RWPE1 (cell line): ENCODE measurements at places on chromosomes 11 and 22.
A peak's percentile ranks its signal among the peaks of the same experiment; 100 is the strongest.

- DNase-seq: no peak
These were observed 4.1 kb upstream of the MUC6 start for GRCh38 chr11:1040428-1041148.

GRCh38 chr11:15114501-15115475 lies at the start of gene INSC:
Gene INSC (plus strand): TSS chr11:15114923. CDS start chr11:15149175, 34,252 bp downstream.
- DNase-seq: no peak

DNA sequence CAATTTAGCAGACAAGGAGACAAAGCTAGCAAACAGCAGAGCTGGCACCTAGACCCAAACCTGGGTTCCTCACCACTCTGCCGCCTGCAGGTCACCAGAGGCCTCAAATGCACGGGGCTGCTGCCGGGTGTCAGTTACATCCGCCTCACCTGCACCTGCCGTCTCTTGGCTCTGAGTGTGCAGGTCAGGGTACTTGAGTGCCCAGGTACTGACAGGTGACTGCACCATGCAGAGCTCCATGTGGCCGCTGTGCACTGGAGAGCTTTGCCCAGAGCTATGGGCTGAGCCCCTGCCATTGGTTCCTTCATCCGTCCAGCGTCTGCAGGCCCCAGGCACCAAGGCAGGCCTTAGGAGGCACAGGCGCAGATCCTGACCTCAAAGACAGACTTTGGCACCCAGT lies 35.0 kb downstream of the PDGFB start:
- no peak for DNase-seq

GRCh38 chr11:66361502-66361941 lies 10.0 kb downstream of the SLC29A2 start:
- no peak for DNase-seq

- DNase-seq: no peak
These were observed 50.3 kb downstream of the MPPED2 start for GRCh38 chr11:30535818-30536217.

- DNase-seq: no peak
These were observed 755.0 kb downstream of the KCNA4 start for GRCh38 chr11:29261831-29262230.

GRCh38 chr22:19554834-19555404 lies 30.7 kb upstream of the CLDN5 start:
- peak; percentile 24 for DNase-seq

GRCh38 chr11:119305556-119306372 lies 11.2 kb downstream of the MCAM start:
- no peak for DNase-seq

DNA sequence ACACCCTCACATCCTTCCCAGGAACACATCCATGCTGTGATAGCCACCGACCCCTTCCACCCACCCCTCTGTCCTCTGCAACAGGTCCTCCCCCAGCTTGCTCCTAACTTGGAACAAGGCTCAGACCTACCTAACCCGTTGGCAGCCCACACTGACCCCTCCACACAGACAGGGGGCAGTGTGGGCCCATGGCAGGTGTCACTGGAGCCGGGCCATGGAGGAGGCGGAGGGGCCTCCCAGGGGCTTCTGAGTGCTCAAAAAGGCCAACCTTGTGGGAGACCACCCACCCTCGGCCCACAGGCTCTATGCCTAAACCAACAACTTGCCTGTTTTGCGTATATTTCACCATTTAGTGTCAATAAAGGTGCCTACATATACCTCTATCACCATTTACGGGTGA lies 57.0 kb downstream of the CERK start:
- no peak for DNase-seq

GRCh38 chr11:115912484-115912945 lies 408.3 kb upstream of the CADM1 start:
- no peak for DNase-seq

- DNase-seq: no peak
These were observed 170.3 kb downstream of the NTM start for GRCh38 chr11:131540676-131541075.

GRCh38 chr11:96337541-96338431 lies 5.2 kb downstream of the MAML2 start:
- DNase-seq: no peak

DNA sequence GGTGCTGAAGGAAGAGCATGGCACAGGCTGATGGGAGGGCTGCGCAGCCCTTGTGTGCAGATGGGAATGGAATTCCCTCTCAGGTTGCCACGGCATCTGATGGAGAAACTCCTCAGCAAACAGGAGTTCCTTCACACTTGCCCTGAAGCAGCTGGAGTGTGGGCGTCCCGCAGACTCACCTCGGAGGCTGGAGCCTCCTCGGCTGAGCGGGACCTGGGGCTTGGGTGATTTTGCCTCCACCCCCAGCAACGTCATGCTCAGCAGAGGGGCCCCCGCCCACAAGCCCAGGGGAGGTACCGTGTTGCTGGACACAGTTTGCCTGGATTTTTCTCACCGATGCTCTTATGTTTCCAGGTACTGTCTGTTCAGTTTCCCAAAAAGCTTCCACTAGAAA lies 63.4 kb downstream of the MYO7A start:
- no peak for DNase-seq

DNA sequence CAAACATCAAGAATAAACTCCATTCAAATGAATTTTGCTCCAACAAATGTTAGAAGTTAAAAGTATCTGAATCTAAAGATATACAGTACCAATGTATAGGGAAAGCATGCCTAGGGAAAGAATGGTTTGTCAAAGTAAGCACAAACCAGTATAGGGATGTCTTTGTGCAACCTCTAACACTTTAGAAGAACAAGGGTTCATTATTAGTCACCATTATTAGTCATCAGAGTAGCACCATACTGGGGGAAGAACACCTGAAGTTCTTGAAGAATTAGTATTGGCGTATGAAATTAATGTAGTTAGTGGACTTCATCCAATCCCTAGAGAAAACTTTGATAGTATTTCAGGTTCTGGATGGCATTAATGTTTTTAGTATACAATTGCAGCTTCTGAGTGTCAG lies 943.7 kb downstream of the METTL15 start:
- DNase-seq: peak; percentile 52

DNA sequence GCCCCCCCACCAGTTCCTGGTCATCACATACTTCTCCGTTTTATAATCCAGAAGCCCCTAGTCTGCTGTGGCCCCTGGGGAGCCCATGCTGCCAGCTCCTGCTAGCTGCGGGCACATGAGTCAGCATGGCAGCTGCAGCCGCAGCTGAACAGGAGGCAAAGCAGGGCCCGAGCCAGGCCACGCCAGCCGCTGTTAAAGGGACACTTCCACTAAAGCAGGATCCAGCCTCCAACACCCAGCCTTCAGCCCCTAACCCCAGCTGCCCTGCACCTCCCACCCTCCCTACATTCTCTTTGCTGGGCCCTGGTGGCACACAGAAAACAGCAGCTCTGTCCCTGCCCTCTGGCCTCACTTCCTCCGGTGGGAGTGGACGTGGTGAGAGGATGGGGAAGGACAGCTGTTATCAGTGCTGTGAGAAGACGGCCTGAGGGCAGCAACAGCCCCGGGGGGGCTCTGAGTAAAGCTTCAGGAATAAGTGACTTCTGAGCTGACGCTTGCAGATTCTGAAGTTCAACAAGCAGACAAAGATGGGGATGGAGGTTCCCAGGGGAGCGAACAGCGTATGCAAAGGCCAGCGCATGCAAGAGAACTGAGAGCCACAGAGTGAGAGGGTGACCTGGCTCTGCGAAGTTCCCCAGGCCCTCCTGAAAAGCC lies 688 bp upstream of the LRRC74B start:
- DNase-seq: no peak

DNA sequence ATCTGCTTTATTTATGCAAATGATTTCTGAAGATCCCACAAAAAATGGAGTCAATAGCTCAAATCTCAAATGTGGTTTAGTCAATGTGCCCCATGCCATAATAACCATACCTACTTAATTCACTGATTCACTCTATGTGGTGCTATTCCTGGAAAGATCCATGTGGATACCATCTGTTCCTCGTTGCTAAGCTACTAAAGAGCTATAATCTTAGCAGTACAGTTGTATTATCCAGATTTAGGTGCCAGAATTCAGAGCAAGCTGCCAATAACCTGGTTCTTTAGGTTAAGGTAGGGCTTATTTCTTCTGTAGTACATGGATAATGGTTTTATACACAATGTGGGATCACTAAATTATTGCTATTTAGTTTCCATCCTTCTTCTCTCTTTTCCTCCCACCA lies 974.7 kb upstream of the CCDC90B start:
- DNase-seq: no peak

DNA sequence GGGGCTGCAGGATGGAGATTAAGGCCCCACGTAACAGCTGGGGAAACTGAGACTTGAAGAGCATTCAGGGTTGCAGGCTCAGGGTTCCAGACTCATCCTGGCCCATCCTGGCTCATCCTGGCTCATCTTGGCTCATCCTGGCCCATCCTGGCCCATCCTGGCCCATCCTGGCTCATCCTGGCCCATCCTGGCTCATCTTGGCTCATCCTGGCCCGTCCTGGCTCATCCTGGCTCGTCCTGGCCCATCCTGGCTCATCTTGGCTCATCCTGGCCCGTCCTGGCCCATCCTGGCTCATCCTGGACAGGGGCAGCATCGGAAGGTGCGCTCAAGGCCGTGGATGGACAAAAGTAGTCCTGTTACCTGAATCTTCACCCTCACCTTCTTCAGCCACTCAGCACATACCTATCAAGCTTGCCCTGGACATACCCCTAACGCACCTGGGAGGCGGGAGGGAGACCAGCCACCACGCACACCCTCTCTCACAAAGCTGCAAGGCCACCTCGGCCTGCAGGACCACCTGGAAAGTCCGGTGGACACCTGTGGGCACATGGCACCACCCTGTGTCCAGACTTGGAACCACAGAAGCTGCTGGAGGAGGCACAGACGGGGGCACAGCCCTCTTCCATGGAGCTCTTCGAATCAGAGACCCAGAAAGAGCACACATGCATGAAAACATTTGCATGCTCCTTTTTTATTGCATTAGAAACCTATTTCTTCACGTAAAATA lies 20.3 kb upstream of the NLRP6 start:
- DNase-seq: no peak

- DNase-seq: no peak
These were observed 12.5 kb upstream of the MGAT3 start for GRCh38 chr22:39444247-39444800.

DNA sequence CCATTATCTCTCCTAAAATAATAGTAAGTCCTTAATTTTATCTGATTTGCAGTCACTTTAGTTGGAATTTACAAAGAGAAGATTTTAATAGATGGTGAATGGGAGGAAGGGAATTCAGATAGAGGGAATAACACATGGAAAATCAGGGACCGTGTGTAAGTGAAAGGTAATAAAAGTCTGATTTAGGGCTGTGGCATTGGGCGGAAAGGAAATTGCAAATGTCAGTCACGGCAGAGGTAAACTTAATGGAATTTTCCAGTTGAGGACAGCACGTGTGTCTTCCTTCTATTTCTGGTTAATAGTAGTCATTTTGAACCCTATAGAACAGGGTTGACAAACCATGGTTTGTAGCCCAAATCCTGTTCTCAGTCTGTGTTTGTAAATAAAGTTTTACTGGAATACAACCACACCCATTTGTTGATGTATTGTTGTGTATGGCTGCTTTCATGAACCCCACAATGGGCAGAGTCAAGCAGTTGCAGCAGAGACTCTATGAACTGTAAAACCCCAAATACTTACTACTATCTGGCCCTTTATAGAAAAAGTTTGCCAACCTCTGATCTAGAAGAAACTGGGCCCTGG lies 34.1 kb downstream of the PACS1 start:
- DNase-seq: no peak

GRCh38 chr22:30694640-30695350 lies at the start of gene OSBP2:
Gene OSBP2 (plus strand): TSS chr22:30694874. CDS start chr22:30694910, 36 bp downstream.
- DNase-seq: peak; percentile 13

DNA sequence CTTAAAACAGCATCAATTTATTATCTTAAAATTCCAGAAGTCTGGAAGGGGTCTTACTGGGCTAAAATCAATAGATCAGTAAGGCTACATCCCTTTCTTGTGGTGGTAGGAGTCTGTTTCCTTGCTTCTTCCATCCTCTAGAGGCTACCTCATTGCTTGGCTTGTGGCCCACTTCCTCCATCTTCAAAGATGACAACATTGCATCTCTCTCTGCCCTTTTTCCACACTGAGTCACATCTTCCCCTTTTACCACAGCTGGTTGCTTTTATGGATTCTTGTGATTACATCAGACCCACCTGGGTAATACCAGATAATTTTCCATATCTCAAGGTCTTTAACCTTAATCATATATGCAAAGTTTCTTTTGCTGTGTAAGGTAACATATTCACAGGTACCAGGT lies 60.9 kb downstream of the GRIA4 start:
- DNase-seq: no peak

GRCh38 chr11:32034680-32035079 lies 56.2 kb upstream of the RCN1 start:
- DNase-seq: no peak

DNA sequence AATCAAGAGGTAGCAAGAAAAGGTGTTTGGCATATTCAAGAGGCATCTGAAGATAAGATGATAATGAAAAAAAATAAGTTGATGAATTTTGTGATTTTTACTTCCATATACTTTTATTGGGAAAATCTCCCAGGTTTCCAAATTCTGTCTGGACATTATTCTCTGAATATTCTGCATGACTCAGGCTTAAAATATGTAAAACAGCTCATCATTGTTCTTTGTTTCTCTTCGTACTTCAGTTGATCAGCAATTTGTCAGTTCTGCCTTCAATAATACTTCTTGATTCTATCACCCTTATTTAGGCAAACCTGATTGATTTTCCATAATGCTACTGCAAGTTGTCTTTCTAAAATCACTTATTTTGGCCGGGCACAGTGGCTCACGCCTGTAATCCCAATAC lies 30.2 kb downstream of the GTF2H1 start:
- peak; percentile 35 for DNase-seq

- DNase-seq: no peak
These were observed 286.4 kb downstream of the CADM1 start for GRCh38 chr11:115217726-115218311.

GRCh38 chr11:133952199-133953190 lies 4.3 kb downstream of the IGSF9B start:
- DNase-seq: no peak

GRCh38 chr11:36156817-36157519 lies 132.3 kb downstream of the COMMD9 start:
- no peak for DNase-seq

DNA sequence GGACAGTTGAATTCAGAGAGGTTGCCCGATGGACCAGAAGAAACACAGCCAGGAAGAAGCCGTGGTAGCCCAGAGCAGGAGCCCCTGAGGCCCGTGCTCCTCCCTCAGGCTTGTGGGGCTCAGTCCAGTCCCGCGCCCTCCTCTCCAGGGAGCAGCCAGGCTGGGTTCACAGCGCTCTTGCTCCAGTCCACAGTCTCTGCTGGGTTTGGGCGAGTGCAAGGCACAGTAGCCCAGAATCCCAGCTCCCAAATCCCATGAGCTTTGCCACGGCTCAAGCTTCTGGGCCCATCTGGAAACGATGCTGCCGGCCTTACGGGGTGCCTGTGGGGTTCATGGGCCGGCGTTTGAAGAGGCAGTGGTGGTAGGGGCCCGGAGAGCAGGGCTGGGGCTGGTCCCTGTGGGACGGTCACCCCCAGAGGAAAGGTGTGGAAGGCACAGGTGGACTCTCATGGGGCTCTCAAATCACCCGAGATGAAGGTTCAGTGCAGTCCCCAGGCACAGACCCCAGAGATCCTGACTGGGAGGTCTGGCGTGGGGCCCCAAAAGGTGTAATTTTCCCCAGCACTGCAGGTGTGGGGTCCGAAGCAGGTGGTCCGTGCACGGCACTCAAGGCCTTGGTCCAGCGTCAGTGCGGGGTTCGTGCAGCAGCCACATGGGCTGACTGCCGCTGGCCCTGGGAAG lies 30.6 kb upstream of the ATXN10 start:
- DNase-seq: no peak
